ENCODE measurements at places on chromosomes 3 and 15.

GRCh38 chr3:58555203-58555602 lies 18.2 kb upstream of the ACOX2 start:
- DNase-seq = no peak

DNA sequence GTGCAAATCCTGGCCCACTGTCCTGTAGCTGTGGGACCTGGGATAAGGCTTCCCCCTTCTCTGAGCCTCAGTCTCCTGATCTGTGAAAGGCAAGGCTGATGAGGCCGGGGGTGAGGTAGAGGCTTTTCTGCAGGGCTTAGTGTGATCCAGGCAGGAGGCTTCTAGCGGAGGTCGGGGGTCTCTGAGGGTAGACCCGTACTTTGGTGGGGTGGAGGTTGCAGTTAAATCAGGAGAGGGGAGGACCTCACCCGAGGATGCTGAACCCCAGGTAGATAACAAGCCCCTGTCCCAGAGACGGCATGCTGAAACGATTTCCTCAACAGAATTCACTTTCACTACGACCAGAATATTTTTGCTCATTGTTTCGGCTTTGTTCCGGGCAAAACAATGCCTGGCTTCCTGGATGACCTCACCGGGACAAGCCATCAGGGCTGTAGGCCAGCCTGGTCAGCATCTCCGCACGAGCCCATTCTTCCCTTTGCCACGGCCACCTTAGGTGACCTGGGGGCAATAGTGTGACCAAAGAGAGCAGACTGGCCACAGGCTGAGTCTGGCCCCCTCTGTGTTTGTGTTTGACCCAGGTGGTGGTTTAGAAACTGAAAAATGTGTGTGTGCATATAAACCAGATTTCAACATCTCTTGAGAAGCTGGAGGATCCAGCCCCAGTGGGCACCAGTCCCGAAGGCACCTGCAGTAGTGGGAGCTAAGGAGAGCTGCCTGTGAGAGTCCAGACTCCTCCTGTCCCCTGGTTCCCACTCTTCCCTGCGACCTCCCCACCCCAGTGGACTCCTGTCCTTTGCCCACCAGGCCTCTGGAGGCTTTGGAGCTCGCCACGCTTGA lies 33.0 kb downstream of the SLC6A6 start:
- no peak for DNase-seq

GRCh38 chr3:142975316-142975995 lies 12.0 kb upstream of the PAQR9 start:
- DNase-seq = no peak

DNA sequence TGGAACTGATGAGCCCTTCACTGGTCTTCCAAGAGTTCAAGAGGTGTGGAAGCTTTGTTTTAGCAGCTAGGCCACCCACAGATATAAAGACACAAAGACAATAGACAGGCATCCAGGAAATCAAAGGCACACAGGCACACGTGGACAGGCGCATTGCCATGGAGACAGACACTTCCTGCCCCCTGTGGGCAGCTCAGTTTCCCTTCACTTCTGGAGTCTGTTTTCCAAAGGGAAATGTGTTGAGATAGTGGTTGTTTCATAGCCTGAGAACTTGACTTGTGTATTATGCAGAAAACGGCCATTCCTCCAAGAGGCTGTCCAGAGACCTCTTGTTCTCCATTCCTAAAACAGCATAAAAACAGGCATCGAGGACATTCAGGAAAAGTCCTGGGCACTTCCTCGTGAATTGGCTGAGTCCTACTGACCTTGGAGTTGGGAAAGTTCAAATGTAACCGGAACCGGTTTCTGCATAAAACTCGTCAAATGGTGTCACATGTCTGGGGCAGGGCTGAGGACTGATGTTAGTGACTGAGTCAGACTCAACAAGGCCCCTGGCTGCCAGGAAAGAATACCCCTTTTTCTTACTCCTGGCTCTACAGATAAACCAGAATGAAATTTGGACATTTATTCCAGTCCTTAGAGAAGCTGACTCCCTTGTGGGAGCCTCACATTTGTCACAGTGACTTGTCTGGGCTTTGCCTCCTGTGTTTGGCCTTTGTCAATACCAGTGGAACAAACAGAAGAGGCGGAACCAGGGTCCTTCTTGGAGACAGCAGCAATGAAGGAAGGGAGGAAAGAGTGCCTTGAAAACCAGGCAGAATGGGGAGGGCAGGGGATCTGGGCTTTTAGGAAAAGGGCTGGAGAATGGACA lies 1.3 kb downstream of the ALPK3 start:
- DNase-seq = peak; percentile 9

DNA sequence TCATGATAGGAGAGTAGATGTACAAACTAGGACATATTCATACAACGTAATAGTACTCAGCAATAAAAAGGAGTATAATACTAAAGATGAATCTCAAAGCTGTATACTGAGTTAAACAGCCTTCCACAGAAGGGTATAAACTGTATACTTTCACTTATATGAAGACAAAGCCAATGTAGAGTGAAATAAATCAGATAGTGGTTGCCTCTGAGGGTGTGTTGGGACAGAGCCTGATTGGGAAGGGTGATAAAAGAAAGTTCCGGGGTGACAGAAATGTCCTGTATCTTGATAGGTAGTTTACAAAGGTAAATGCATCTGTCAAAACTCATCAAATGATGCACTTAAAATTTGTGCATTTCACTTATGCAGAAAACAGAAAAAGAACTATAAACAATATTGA lies 122.5 kb downstream of the ADAM10 start:
- peak; percentile 21 for DNase-seq

DNA sequence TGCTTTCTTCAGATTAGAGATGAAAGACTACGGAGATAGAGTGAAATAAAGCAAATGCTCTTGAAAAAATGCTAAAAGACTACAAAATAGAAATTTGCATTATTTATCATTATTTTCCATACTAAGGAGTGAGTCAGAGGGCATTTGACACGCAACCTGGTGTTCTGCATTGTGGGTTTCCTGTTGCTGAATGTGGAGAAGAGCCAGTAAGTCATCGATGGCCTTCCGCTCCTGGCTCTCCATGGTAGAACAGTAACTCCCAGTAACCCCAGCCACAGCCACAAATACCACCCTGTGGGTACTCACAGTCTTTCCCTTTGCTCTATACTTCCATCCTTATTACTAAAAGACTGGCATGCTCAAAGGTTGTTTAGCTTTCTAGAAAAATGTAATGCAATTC lies 61.5 kb downstream of the CGGBP1 start:
- peak; percentile 36 for DNase-seq

DNA sequence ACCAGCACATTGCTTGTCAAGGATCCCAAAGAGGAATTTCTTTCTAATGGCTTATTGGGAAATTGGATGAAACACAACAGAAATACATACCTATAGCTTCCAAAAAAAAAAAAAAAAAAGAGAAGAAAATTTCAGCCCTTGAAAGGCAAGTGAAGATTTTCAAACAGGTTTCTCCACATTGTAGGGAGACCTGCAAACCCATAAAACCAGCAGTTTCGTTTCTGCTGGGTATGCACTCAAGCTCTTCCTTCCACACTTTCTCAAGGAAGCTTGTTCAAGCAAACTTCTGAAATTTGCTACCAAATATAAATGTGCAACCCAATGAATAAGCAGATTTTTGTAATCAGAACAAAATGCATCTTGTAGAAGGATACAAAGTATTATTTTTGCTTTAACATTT lies 15.9 kb upstream of the SH3BP5 start:
- DNase-seq = no peak

GRCh38 chr15:77024273-77025082 lies 29.6 kb downstream of the PSTPIP1 start:
- peak; percentile 65 for DNase-seq

DNA sequence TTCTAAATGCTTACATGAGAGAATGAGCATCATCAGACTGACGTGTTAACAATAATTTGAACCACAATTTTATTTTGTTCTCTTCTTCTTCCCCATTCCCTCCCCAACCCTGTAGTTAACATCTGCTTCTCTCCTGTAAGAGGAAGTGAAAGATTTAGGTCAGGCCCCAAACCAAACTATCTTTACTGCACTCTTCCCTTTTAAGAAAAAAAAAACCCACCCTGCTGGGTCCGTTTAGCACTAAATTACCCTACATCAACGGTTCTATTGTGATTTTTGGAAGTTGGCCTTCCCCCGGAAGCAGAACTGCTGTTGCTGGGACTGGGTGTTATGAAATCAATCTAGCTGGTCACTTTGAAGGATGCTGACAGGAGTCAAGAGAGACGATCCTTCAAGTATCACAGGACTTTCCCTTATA lies 49.4 kb downstream of the NFKBIZ start:
- peak; percentile 28 for DNase-seq

DNA sequence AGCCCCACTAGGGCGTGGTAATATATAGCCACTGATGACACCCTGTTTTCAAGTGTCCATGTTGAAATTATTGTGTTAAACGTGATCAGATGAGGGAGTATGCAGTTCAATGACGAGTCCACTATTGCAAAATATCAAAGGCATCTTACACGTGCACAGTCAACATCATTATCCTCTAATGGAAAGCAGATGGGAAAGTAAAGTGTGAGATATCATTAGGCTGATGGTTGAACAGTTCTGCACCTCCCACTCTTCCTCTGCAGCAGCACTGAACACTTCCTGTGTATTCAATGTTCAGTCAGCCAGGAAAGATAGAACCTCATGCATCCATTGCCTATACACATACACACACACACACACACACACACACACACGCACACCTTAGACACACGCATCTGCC lies 431.8 kb upstream of the CCDC54 start:
- no peak for DNase-seq

- DNase-seq = no peak
Observed at GRCh38 chr3:49470714-49471420, 800 bp downstream of the DAG1 start.

DNA sequence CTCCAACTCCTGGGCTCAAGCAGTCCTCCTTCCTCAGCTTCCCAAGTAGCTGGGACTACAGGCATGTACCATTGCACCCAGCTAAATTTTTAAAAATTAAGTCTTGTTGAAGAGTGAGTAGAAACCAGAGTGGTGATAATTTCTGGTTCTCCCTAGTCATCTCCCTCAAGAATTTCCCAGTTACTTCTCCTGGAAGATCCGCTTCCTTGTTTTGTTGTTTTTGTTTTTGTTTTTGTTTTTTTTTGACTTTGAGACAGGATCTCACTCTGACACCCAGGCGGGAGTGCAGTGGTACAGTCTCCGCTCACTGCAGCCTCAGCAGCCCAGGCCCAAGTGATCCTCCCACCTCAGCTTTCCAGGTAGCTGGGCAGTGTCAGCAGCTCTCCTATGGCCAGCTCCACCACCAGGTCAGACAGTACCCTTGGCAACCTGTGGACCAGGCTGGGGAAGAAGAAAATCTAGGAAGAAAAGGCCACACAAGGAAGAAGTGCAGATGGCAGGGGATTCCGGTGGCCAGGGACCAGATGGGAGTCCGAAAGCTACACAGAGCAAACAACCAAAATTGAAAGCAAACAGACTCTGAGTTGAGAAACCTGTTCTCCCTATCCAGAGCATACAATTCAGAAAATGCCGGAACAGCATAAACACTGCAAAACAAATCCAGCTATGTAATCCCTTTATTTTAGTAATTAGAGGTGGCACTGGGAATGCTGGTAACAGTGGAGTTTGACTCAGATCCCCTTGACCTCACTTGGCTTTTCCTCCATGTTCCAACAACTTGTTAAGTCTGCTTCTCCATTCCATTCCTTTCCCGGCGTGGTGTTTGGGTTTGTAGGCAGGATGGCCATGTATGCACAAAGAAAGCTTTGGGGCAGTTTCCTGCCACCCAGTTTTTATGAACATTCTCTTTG lies 266.6 kb upstream of the CTDSPL start:
- DNase-seq = no peak

- no peak for DNase-seq
Observed at GRCh38 chr3:58524326-58524888, 12.6 kb downstream of the ACOX2 start.

- DNase-seq = no peak
Observed at GRCh38 chr15:70910958-70911357, 18.3 kb downstream of the LRRC49 start.

- DNase-seq = no peak
Observed at GRCh38 chr3:134312873-134313846, 61.1 kb downstream of the AMOTL2 start.

- DNase-seq = peak; percentile 93
Observed at GRCh38 chr15:75625542-75626347, at the start of gene SNUPN. TSS of gene SNUPN (minus strand) at chr15:75625725. CDS start at chr15:75621051, 4,674 bp downstream.

GRCh38 chr3:66392966-66393332 lies 107.9 kb downstream of the LRIG1 start:
- no peak for DNase-seq

GRCh38 chr3:195286115-195286872 lies 15.3 kb upstream of the XXYLT1 start:
- no peak for DNase-seq

- DNase-seq = no peak
Observed at GRCh38 chr3:4833471-4833870, 145.8 kb upstream of the BHLHE40 start.

DNA sequence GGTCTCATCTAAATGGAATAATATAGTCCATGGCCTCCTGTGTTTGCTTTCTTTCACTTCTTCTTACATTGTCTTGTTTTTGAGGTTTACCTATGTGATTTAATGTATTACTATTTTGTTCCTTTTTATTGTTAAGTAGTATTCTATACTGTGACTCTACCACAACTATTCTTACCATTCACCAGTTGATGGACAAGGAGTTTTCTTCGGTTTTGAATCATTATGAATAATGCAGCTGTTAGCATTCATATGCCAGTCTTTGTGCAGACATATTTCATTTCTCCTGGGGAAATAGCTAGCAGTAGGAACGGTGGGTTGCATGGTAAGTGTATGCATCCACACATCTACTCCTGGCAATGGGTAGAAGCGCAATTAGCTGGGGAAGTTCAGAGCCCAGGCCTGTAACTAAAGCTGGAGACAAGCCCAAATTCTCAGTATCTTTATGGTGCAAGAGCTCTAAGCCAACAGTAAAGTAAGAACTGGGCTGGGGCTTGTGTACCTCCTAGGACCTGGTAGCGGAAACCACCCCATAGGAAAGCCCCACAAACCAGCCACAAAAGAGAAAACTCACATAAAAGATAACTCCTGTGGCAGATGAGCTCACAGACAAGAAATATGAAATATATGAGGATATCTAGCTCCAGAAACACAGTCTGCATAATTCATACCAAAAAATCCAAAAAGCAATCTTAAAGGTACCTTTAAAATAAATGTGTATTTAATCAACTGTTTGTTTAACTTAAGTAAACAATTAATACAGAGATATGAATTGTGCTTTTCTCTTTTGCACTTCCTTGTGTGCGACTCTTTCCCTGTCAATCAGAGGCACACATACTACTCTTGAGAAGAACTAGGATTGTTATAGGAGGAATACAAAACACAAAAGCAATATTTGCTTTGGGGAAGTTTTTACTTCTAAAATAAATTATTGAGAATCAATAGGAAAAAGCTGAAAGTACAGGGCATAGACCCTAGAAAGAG lies 2.7 kb upstream of the CSTA start:
- peak; percentile 55 for DNase-seq

GRCh38 chr3:31106204-31106603 lies 211.7 kb upstream of the GADL1 start:
- no peak for DNase-seq

- no peak for DNase-seq
Observed at GRCh38 chr15:81126892-81127291, 7.2 kb upstream of the CFAP161 start.

DNA sequence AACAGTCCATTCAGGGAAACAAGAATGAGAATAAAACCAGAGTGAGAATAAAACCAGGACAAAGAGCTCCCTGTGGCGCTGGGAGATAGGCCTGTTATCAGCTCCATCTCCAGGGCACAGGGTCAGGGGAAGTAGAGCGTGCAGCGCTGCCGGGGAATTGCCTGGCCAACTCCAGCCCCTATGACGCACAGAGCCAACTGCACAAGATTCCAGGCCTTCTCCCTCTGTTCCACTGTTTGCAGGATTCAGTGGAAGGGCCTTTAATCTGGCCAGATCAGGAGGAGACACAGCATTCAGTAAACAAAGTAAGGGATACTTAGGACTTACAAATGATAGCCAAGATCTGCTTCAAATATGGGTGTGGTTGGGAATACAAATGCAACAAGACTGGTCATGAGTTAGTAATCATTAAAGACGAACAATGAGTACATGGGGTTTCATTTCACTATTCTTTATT lies 49.4 kb downstream of the ITGB5 start:
- no peak for DNase-seq
